NCI-H524 (cell line): ENCODE measurements at places on chromosomes 7 and 10.

DNA sequence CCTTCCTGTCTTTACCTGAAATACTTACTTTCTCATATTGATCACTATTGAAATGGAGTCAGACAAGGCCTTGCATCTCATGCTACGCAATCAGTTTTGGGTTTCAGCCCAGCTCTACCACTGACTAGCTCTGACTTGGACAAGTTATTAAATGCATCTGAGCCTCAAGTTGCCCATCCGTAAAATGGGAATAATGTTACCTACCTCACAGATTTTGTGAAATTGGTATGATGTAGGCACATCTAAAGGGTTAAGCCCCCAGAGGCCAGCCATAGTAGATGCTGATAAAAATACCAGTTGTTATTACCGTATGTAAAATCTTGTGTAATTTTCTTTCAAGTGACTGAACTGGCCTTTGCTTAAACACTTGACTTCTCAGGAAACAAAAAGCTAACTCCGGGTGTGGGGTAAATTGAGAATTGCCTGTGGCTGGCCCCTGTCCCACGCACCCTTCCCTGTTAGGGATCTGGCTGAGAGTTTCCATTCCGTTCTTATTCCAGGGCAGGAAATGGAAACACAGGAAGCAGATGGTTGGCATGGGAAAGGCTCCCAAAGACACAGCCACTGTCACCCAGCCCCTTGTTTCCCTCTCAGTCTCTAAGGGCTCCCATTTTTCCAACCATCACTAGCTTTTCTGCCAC is 7.5 kb downstream of the DUSP5 start:
- DNase-seq = no peak

- no peak for DNase-seq
Measured at GRCh38 chr7:151794508-151795167, 82.3 kb downstream of the PRKAG2 start.

DNA sequence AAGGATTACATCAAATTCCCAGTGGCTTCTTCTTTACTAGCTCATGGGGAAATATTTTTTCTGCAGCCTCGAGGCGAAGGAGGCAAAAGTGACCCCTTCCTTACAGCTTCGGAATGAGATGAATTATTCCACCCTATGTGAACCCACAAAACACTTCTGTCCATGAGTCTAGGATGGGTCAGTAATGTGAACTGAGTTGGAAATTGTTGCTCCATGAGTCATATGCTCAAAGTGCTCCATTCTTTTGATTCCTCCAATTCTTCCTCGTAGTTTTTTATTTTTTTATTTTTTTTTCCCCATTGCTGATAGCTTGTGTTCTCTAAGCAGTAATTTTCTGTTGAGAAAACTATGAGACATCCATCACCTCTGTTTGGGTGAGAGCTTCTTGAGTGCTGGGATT is 31.7 kb upstream of the FAM204A start:
- DNase-seq = no peak

DNA sequence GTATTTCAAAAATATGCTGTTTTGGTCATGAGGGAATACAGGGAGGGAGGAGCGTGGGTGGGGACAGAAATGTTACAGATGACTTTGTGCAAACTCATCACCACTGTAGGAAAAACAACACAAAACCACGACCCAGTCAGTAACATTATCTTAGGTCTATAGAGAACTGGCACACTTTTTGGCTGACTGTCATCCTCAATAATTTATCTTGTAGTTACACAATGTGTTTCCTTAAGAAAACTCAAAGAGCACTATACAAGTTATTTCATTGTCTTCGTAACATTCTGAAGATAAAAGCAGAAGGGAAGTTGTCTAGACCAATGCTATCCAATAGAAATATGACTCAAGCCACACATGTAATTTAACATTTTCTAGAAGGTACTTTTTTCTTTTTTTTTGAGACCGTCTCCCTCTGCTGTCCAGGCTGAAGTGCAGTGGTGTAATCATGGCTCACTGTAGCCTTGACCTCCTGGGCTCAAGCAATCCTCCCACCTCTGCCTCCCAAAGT is 16.9 kb upstream of the CDK14 start:
- no peak for DNase-seq

DNA sequence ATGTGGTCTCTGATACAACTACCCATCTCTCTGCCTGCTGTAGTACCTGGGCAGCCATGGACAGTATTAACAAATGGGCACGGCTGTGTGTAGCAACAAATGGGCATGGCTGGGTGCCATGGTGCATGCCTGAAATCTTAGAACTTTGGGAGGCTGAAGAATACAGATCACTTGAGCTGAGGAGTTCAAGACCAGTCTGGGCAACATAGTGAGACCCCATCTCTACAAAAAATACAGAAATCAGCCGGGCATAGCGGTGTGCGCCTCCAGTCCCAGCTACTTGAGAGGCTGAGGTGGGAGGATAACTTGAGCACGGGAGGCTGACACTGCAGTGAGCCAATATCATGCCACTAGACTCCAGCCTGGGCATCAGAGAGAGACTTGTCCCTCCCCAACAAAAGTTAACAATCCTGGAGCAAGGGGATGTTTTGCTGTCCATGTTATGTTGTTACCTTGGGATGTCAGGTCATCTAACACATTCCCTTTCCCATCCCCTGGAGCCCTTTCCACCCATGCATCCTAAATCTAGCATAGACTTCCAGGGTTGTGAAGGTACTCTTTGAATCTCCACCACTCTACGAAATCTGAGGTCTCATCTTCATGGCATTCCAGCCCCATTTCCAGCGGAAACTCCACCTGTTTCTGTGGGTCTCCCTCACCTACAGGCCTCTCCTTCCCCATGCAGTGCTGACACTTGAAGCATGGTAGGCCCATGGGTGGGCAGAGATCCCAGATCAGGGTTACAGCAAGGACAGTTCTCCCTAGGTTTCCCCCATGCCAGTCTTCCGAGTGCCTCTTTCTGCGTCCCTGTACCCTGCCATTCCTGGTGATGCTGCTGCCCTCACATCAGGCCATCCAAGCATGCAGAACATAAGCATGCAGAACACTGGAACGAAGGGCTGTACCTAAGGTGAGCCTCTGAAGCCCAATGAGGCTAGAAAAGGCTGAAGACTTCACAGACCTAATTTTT is 13.1 kb downstream of the FXYD4 start:
- no peak for DNase-seq

DNA sequence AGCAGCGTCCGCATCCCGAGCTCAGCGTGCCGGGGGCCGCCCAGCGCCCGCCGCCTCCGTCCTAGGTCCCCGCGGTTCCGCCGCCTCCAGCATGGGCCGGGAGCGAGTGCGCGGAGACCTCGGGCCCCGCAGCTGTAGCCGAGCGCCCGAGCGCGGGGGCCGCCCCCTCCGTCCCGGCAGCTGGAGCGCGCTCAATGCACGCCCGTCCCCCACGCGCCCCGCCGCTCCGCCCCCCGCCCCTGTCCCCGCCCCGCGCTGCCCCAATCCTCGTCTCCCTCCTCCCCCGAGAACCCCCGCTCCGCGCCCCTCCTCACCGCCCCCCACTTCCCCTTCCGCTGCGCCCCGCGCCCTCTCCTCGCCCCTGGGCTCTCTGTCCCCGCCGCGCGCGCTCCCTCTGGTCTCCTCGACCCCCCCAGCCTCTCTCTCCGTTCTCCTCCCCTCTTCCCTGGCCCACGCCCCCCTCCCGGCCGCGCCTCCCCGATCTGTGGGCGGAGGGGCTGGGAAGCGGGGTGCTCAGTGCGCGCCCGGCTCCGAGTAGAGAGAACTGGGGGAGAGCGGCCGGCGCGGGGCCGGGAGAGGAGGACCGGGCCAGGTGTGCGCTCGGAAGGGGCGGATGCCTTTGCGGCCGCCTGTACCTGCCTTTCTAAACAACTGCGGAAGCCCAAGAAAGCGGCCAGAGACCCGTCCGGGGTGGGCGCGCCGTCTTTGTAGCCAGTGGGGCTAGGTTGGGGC is at the start of gene VIPR2:
Gene VIPR2 (minus strand): TSS at position 110 of the 732 bp plus-strand sequence. CDS start 96 bp downstream, at position 14.
- peak; percentile 5 for DNase-seq

DNA sequence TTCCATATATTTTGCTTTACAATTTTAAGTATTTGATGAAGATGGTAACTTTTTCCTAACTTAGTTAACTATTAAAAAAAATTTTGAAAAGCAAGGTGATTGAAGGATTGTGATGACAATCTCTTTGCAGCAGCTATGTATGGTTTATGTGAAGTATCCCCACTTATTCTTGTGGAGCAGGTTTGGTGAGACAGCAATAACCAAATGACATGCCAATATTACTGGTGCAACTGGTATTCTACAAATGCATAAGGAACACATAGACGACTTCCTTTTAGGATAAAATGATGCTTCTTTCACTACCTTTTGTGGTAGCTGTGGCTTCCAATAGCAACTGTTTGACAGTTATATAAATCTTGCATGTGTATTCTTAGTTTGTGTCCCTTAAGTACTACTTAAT is 465.3 kb downstream of the PLXDC2 start:
- DNase-seq = no peak
